Placental pericyte (primary cell): ENCODE measurements at places on chromosomes 5 and 9. TPM values are rescaled to one million over a fixed set of nuclear protein-coding genes. Genes with fewer than 3 reads are reported as not detected.

The ANKRD34B gene
- not detected in 2 replicates for total RNA-seq

The GALNT12 gene
- 2.9 and 23.6 TPM in 2 replicates for total RNA-seq

The OR1J2 gene
- total RNA-seq: not detected in 2 replicates

The FOXD4L5 gene
- 0.14 TPM in 1 of 2 replicates, not detected in the other for total RNA-seq

The COQ4 gene
- 43.1 and 57.8 TPM in 2 replicates for total RNA-seq

The LHX3 gene
- total RNA-seq: not detected in 2 replicates

The SPATA31A1 gene
- not detected in 2 replicates for total RNA-seq

The CCL27 gene
- not detected in 2 replicates for total RNA-seq

The MLANA gene
- not detected in 2 replicates for total RNA-seq

The SLC1A3 gene
- 9.2 and 28.9 TPM in 2 replicates for total RNA-seq

The MYMK gene
- total RNA-seq: not detected in 2 replicates

The LHX2 gene
- total RNA-seq: not detected in 2 replicates

The NR2F1-AS1 gene
- 33.8 and 42.9 TPM in 2 replicates for total RNA-seq

The CAVIN4 gene
- 0.66 and 3.7 TPM in 2 replicates for total RNA-seq

The PITX1 gene
- total RNA-seq: 76.3 and 209 TPM in 2 replicates

The NOL8 gene
- total RNA-seq: 26.9 and 27.3 TPM in 2 replicates

The CTXN3 gene
- not detected in 2 replicates for total RNA-seq

The SLIT3 gene
- 0.29 and 0.66 TPM in 2 replicates for total RNA-seq

The RELL2 gene
- total RNA-seq: 6.7 and 9.6 TPM in 2 replicates

The TCF7 gene
- 0.44 and 3.9 TPM in 2 replicates for total RNA-seq

The STKLD1 gene
- total RNA-seq: under 0.01 and 0.14 TPM in 2 replicates

The AHRR gene
- total RNA-seq: 55.8 and 58.2 TPM in 2 replicates

The SLC6A19 gene
- total RNA-seq: not detected in 2 replicates

The MARCHF11 gene
- total RNA-seq: not detected in 2 replicates
